ENCODE measurements at places on chromosomes 11 and 22. TPM values are rescaled to one million over a fixed set of nuclear protein-coding genes. Genes with fewer than 3 reads are reported as not detected.

The OVCH2 gene
- polyA plus RNA-seq = not detected

The UBE2L3 gene
- polyA plus RNA-seq = 109 TPM

The DGCR6 gene
- polyA plus RNA-seq = 1.4 TPM

DNA sequence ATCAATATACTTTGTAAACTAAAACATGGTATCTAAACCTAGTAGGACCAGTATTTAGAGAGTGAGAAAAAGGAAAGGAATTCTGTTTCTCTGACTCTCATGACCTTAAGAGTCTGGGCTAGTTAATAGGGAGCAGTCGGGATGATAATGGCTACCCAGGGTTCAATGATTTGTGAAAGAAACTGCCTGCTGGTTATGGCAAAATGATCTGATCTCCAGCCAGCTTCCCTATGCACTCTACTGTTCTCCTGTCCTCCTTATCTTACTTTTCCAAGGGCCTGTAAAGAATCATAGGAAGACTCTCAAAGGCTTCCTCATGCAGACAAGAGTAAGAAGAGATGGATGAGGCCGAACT, 193.1 kb upstream of the PITPNB start:
- no peak overlapping the region for H3K4me3 ChIP-seq
- no peaks in the 10 kb centered on the region for H3K36me3 ChIP-seq
- DNase-seq = no peak
- no peaks in the 10 kb centered on the region for H3K27me3 ChIP-seq

DNA sequence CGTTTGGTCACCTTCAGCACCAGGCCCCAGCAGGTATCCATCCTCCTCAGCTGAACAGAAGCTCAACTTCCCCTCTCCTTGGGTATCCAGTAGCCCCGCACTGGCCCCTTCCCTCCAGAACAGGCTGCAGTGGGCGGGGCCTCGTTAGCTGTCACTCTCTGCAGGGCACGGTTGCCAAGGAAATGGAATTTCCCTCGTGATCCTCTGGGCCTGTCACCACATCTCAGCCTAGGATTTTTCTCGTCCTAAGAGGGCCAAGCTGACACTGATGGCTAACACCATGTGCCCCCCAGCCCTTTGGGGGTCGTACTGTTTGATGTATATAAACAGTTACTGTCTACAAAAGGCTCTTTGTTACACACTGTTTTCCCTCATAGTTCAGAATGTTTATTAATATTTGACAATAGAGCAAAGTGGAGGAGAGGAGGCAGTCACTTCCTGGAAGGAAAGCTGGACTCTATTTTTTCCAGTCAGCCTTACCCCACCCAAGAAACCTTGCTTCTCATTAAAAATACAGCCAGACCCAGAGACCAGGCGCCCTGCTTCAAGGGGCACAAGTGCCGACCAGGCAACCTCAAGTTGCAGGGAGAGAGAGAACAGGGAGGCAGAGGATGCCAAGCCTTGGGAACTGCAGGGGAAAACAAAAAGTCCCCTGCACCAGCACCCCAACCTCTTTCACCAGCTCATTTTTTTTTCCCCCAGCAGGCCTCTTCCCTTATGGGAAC, 44.5 kb downstream of the FEZ1 start:
- no peak overlapping the region for H3K27ac ChIP-seq
- H3K4me1 ChIP-seq = no peaks in the 10 kb centered on the region
- no peak for DNase-seq
- H3K36me3 ChIP-seq = no peaks in the 10 kb centered on the region

DNA sequence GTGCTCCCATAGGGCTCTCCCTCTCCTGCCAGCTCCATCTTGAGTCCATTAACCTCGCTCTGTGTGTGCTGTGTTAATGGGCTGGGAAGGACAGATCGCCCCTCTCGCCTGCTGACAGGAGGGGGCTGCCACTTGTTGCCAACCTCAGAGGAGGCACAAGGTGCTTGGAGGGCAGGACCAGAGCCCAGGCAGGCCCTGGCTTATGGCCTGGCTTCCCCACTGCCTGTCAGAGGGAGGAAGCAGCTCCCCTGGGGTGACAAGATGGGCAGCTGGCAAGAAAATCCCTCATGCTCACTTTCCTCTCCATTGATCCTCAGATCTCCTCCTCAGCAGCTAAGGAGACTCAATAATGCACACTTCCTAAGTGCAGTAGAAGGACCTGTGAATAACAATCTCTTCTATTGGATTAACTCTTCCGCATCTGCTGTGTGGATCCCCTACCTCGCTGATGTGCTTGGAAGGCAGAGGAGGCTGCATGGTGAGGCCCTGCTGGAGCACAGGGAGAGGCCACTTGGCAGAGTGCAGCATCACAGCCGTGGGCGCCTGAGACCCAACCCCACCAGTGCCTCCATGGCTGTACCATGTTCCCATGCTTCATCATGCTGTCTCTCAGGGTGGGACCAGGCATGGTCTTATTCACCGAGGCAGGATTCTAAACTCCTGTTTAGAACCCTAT, 70.3 kb downstream of the TRIM29 start:
- no peaks in the 10 kb centered on the region for H3K36me3 ChIP-seq
- no peaks in the 10 kb centered on the region for H3K4me1 ChIP-seq
- no peak for DNase-seq
- H3K4me3 ChIP-seq = no peak overlapping the region

GRCh38 chr11:96178049-96178886, 164.7 kb downstream of the MAML2 start:
- H3K27ac ChIP-seq = no peak overlapping the region
- DNase-seq = no peak
- peaks cover 14% of the 10 kb centered on the region for H3K4me1 ChIP-seq
- no peak overlapping the region for H3K4me3 ChIP-seq
- no peaks in the 10 kb centered on the region for H3K36me3 ChIP-seq

GRCh38 chr22:45398214-45398613, 15.2 kb downstream of the SMC1B start:
- H3K36me3 ChIP-seq = no peaks in the 10 kb centered on the region
- H3K27ac ChIP-seq = no peak overlapping the region
- no peaks in the 10 kb centered on the region for H3K4me1 ChIP-seq
- H3K4me3 ChIP-seq = no peak overlapping the region
- peaks cover 4% of the 10 kb centered on the region for H3K27me3 ChIP-seq
- DNase-seq = no peak

DNA sequence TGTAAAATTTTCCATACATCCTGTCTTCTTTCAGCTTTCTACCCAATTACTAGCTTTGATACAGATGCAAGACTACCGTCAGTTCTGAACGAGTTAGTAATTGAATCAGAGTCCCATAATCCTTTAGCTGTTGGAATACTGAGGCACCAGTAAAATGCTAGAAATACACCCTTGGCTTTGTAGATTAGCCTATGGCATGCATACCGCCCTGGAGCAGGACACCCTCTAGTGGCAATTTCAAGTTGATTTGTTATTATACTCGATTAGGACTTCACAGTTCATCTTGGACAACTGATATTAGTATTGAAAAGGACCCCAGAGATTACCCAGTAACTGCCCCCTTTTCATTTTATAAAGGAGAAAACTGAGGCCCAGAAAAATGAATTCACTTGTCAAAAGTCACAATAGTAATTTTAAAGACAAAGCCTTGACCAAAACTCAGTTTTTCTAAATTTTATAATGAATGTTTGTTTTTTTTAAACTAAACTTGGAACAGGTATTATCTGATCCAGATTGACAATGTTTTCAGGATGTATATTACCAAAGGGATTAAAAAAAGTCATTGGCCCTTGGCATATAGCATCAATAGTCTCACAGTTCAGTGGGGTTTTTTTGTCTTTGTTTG, 72.6 kb downstream of the HIPK3 start:
- no peaks in the 10 kb centered on the region for H3K27me3 ChIP-seq
- H3K36me3 ChIP-seq = no peaks in the 10 kb centered on the region
- H3K4me1 ChIP-seq = no peaks in the 10 kb centered on the region
- no peak overlapping the region for H3K4me3 ChIP-seq
- H3K27ac ChIP-seq = no peak overlapping the region
- DNase-seq = peak; percentile 35

DNA sequence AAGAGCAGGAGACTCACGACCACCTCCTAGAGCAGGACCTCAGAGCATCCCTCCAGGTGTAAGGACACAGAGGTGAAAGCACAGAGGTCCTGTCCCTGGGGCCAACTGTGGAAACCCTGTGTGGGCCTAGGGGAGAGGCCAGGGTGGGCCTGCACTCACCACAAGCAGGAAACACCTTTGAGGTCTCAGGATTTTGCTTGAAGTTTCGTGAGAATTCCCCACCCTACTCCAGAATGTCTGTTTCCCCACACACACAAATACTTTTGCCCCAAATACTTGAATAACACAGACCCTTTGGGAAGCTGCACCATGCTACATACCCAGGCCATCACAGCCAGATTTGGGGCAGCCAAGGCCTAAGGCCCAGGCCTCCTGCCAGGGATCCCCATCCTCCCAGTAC, 18.1 kb downstream of the SLC43A3 start:
- peaks cover 14% of the 10 kb centered on the region for H3K36me3 ChIP-seq
- no peak overlapping the region for H3K27ac ChIP-seq
- H3K4me3 ChIP-seq = no peak overlapping the region
- DNase-seq = no peak
- H3K27me3 ChIP-seq = no peaks in the 10 kb centered on the region
- no peaks in the 10 kb centered on the region for H3K4me1 ChIP-seq

DNA sequence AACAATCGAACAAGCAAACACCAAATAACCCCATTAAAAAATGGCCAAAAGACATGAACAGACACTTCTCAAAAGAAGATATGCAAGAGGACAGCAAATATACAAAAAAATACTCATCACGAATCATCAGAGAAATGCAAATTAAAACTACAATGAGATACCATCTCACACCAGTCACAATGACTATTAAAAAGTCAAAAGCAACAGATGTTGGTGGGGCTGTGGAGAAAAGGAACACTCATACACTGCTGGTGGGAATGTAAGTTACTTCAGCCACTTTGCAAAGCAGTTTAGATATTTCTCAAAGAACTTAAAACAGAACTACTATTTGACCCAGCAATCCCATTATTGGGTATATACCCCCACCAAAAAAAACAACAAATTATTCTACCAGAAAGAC, 51.3 kb upstream of the FLI1 start:
- no peak overlapping the region for H3K4me3 ChIP-seq
- H3K4me1 ChIP-seq = peaks cover 6% of the 10 kb centered on the region
- H3K27ac ChIP-seq = no peak overlapping the region
- DNase-seq = no peak

GRCh38 chr22:46450931-46451561, 86.4 kb downstream of the CELSR1 start:
- H3K27me3 ChIP-seq = no peaks in the 10 kb centered on the region
- H3K27ac ChIP-seq = no peak overlapping the region
- no peak overlapping the region for H3K4me3 ChIP-seq
- no peaks in the 10 kb centered on the region for H3K36me3 ChIP-seq

GRCh38 chr11:86673872-86674750, 1.7 kb upstream of the ME3 start:
- no peaks in the 10 kb centered on the region for H3K36me3 ChIP-seq
- H3K4me1 ChIP-seq = peaks cover 9% of the 10 kb centered on the region
- no peaks in the 10 kb centered on the region for H3K27me3 ChIP-seq

DNA sequence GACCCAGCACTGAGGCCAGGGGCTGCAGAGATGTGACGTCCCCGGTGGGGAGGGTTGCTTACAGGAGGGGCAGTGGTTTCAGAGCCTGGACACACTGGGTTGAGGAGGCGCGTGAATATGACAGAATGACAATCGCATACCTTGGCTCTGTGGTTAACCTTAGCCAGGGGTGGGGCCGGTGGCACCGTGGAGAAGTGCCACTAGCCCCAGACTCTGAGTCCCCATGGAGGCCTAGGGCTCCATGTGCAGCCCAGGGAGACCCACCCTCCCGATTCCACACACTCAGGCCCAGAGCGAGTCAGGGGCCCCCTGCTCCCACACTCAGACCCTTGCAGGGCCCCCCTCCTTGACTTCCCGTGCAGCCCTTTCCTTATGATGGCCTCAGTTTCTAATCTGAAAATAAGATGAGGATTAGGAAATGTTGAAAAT, 3.6 kb upstream of the ACR start:
- no peaks in the 10 kb centered on the region for H3K27me3 ChIP-seq
- no peak overlapping the region for H3K4me3 ChIP-seq
- no peaks in the 10 kb centered on the region for H3K36me3 ChIP-seq

- H3K4me3 ChIP-seq = no peak overlapping the region
- no peak for DNase-seq
- H3K36me3 ChIP-seq = peaks cover 30% of the 10 kb centered on the region
- peaks cover 15% of the 10 kb centered on the region for H3K4me1 ChIP-seq
Measured at GRCh38 chr22:42604403-42604802, 10.3 kb downstream of the POLDIP3 start.

DNA sequence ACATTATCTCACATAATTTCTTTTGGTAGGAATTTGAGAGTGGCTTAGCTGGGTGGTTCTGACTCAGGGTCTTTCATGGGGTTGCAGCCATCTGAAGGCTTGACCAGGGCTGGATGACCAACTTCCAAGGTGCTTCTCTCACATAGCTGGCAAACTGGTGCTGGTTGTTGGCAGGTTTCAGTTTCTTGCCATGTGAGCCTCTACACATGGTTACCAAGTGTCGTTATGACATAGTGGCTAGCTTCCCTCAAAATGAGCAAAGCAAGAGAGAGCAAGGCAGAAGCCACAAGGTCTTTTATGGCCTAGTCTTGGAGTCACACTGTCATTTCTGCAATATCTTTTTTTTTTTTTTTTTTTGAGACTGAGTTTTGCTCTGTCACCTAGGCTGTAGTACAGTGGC, 4.2 kb upstream of the TFIP11 start:
- no peak overlapping the region for H3K27ac ChIP-seq
- no peak for DNase-seq
- peaks cover 14% of the 10 kb centered on the region for H3K4me1 ChIP-seq
- no peaks in the 10 kb centered on the region for H3K36me3 ChIP-seq
